ENCODE measurements at places on chromosomes 3 and 15.

DNA sequence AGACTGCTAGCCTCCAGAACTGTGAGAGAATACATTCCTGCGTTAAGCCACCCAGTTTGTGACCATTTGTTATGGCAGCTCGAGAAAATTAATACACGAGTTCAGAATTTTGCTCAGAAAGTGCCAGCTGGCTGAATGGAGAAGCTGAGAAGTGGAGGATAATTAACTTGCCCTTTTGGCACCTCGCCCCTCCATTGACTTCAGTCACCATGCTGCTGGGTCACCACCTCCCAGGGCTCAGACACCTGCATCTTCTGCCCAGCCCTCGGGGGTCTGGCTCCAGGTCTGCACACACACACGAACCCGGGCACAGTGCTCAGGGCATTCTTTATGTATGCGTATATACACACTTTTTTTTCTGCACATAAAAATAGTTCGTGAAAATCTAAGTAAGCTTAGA, 32.0 kb downstream of the AMOTL2 start:
- DNase-seq, result no peak

DNA sequence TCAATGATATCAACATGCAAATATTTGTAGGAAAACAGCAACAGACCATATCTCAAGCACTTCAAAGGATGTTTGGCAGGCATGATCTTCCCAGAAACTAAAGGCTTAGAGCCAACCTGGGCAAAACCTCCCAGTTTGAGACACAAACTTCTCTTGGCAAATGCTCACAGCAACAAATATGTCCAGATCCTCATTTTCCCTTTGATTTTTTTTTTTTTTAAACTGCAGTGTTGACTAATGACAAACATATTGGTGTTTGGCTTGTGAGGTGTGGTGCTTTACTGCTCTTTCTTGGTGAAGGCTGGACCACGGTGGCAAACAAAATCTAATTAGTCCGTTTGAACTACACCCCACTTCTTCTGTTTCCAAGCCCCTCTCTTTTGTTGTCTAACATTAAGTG, 87.2 kb downstream of the EBLN2 start:
- DNase-seq, result no peak

DNA sequence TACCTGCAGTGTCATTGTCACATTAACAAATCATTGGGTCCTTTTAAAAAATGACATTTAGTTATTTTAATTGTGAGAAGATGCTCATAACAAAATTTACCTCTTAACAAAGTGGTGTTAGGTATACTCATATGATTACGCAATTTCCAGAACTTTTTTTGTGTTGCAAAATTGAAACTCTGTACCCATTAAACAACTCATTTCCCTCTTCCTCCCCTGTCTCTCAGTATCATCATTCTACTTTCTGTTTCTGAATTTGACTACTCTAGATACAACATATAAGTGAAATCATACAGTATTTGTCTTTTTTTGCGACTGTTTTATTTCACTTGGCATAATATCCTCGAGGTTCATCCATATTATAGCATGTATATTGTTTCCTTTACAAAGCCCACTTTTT, 58.7 kb upstream of the CHST2 start:
- peak; percentile 48 for DNase-seq

GRCh38 chr3:26668171-26668570, 45.6 kb downstream of the LRRC3B start:
- DNase-seq, result no peak

DNA sequence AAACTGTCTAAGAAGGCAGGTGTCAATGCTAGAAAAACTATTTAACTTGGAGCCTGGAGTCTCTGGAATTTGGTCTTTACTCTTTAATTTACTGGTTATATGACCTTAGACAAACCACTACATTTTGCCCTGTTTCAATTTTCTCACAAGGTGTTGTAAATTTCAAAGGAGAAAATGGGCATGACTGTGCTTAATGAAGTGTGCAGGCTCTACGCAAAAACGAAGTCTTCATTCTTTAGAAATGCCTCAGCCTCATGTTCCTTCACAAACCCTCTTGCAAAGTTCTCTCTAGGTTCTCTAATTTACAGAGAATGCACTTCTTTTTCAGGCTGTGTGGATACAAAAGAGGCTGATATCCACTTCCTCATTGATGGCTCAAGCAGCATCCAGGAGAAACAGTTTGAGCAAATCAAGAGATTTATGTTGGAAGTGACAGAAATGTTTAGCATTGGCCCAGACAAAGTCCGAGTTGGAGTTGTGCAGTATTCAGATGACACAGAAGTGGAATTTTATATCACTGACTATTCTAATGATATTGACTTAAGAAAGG, 39.1 kb downstream of the COL6A5 start:
- no peak for DNase-seq

DNA sequence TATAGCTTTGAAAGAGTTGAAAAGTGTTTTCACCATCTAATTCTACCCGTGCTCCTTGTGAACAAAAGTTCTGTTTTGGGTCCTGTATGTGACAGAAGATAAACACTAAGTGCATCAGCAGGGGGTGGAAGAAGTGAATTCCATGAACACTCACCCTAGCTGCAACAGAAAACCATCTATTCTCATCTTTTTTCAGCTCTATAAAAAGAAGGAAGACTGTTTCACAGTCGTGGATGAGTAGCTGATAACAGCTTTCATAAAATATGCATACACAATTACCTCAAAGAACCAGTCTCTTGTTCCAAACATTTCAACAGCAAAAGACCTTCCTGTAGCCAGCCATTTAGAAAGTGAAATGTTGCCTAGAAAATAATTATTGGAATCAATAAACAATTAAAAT, 281.7 kb upstream of the RASGRP1 start:
- DNase-seq, result no peak

GRCh38 chr3:49718858-49719213, 648 bp downstream of the AMIGO3 start:
- no peak for DNase-seq

DNA sequence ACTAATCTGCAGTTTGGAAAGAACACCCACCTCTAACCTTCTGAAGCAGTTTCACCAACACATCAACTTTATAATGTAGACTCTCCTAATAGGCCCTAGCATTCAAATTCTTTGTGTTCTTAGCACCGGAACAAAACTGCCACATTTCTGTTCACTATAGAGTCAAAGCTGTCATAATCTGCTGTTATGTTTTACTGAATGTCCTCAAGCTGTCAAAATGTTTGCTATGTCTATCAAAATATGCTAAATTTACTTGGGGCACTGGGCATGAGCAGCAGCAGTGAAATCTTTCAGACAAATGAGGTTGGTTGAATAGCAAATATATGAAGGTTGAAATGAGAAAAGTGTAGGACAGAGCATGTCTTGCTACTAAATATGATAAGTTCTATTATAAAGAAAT, 1.9 kb downstream of the WDR49 start:
- DNase-seq, result no peak

- no peak for DNase-seq
Measured at GRCh38 chr3:158745551-158745950, 13.3 kb upstream of the RARRES1 start.

DNA sequence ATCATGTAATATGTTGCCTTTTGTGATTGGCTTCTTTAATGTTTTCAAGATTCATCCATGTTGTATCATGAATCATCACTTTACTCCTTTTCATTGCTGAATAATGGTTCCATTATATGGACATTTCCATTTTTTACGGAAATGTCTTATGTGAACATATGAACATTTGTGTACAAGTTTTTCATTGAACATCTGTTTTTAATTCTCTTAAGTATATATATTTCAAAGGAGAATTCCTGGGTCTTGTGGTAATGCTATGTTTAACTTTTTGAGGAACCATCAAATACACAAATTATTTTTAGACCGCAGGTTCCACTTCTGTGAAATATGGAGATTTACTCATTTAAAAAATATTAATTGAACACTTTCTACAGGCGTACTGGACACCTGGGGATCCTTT, 85.7 kb downstream of the ARIH1 start:
- peak; percentile 13 for DNase-seq

DNA sequence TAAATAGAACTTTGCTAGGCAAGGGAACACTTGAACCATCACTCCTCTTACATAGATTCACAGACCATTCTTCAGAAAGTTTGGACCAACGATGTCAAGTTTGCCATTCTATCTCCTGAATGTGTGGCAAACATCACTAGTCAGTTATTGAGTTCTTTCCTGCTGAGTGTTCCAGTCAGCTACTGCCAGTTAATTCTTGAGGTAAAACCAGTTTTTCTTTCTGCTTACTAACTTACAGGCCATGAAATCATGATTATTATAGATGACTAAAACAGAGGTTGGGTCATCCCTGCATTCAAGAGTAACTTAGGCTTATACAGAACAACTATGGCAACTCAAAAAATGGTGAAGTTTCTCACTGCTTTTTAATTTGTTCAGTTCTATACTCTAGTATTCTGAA, 88.2 kb downstream of the AP4E1 start:
- DNase-seq, result no peak

GRCh38 chr15:43534897-43535296, 17.5 kb downstream of the MAP1A start:
- no peak for DNase-seq

GRCh38 chr15:101499863-101500713, 10.6 kb upstream of the PCSK6 start:
- peak; percentile 65 for DNase-seq

GRCh38 chr15:45378149-45378912, at the start of gene GATM:
GATM (minus strand) TSS chr15:45378544; CDS start chr15:45378453, 91 bp downstream.
- DNase-seq, result peak; percentile 88

- DNase-seq, result no peak
Measured at GRCh38 chr3:28467414-28467813, 118.8 kb upstream of the AZI2 start.

DNA sequence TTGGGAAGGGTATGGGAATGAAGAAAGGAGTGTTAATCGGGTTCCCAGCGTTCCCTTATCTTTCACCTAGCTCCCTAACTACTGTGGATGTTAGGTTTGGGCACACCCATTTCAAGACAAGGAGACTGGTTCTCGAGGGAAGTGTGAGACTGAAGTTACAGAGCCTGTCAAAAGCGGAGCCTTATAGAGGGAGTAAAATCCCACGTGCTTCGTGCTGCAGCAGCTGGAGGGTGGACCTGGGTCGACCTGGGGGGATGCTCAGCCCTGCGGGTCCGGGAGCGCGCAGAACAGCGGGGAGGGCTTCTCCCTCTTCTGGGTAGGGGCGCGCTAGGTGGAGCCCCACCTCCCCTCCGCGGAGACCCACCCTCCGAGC, 314 bp upstream of the TMED3 start:
- DNase-seq, result no peak

DNA sequence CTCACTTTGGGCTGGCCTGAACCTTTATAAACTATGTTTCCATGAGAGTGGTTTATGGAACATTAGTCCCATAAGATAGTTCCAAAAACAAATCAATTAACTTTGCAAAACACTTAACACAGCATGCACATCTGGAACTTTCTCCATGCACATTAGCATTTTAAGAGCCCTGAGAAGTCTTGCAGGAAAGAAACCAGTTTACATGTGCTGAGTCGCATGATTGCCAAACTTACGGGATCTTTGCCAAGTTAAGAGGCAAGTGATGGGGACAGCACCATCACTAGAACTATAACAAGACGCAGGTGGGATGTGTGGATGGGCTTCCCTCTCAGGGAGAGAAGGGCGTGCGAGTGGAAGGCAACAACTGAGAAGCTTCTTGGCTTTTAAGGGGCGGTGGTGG, 20.7 kb downstream of the ADAMTS9 start:
- no peak for DNase-seq

- peak; percentile 89 for DNase-seq
Measured at GRCh38 chr3:49019941-49020329, 1.6 kb upstream of the DALRD3 start.

DNA sequence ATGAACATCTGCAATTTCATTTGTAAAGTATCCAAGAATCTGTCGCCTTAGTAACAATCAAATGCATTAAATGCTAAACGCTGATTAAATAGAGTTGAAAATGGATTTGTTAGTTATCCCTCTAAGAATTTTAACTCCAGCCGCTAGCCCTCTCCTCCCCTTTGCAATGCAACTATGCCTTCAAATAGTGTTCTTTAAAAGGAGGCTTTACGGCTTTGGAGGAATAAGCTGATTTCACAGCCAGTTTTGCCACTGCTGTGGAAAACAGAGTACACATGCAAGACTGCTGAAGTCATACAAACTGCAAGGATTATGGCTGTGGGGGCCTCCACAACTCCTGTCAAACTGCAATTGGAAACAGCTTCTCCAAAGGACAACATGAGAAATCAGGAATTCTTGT, 89.2 kb downstream of the CERS3 start:
- no peak for DNase-seq

DNA sequence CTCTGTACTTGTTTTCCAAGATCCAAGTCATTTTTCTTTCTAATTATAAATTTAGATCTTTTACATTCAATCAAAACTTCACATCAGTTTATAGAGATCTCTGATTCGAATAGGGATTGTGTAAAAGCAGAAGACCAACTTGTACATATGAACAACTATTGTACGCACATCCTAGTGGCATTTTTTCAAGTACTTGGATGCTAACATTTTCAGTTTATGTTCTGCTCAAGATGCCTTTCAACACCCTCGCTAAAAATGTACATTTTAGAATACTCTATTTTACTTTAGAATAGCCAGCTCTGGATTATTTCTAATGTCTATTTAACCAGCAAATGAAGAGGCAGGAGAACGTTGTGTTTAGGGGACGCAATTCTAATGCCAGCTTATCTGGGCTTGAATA, 340.7 kb downstream of the ROBO1 start:
- no peak for DNase-seq

DNA sequence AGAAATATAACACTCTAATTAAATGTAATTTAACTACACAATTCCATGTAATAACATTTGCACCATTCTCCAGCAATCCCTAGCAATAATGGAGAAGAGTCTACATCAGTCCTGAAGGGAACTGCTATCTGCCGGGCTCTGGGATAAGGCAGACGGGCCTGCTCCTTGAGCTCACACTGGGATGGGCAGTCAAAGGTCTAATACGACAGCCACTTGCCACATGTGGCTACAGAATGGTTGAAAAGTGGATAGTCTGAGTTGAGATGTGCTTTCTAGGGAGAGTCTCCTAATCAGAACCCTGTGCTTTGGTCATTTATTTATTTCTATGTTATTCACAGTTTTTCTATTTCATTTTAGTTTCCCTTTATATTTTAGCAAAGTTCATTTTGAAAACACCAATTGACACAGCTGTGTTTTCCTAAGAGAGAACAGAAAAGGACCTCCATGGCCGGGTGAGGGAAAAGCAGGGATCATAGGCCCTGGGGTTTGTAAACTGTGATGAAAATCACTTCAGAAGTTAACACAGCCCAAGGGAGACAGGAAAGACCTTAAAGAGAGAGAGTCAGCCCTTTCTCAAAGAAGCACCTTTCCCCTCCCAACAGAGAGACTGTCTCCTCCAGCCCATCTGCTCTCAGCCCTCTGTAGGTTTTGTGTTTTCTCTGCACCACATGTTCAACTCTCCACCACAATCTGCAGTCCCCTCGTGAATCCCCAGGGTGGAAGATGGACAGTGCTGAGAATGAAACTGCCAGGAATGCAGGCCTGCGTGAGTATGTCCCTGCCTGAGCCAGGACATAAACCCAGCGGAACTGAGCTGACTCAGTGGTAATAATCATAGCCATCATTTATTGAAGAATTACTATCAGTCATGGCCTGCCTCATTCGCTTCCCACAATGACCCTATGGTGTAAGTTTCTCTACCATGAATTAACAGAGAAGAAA, 11.6 kb downstream of the FSIP1 start:
- no peak for DNase-seq

- no peak for DNase-seq
Measured at GRCh38 chr3:24475925-24476324, 18.7 kb downstream of the THRB start.

GRCh38 chr3:32442766-32443165, 51.1 kb downstream of the CMTM7 start:
- no peak for DNase-seq

- no peak for DNase-seq
Measured at GRCh38 chr3:186705882-186706780, 11.0 kb upstream of the KNG1 start.
